Vagina (tissue), 2 donors: ENCODE measurements at places on chromosomes 3 and 15. TPM values are rescaled to one million over a fixed set of nuclear protein-coding genes. Genes with fewer than 3 reads are reported as not detected.

GCNT3 gene
- 1.5 TPM for total RNA-seq

COLQ gene
- 12.8 TPM for total RNA-seq

SYNPR gene
- not detected for total RNA-seq

SLC38A3 gene
- 2.0 TPM for total RNA-seq

ACTR8 gene
- total RNA-seq: 18.4 TPM

GPR156 gene
- total RNA-seq: not detected

NEO1 gene
- 21.9 TPM for total RNA-seq
